ENCODE measurements at places on chromosomes 16 and 17.
A peak's percentile ranks its signal among the peaks of the same experiment; 100 is the strongest.

DNA sequence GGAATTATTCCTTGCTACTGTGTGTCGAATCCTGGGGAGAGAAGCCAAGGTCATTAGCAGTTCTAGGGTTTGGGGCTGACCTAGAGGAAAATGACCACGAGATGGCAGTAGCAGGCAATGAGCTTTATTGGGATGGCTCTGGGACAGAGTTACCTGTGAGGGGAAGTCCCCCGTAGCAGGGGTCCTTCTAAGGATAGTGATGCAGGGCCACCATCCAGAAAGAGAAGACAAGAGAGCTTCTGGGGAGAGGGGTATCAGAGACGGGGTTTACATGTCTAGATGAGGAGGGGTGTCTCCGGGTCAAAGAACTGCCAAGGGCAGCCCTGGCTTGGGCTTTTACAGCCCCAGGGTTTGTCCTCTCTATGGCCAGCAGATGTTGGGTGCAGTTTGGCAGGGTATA lies 6.4 kb upstream of the GGT6 start:
- DNase-seq, result peak; percentile 69

- DNase-seq, result no peak
These were observed 137.9 kb downstream of the FTO start for GRCh38 chr16:53841884-53842283.

- no peak for DNase-seq
These were observed 627.4 kb downstream of the KCNJ2 start for GRCh38 chr17:70796757-70797156.

DNA sequence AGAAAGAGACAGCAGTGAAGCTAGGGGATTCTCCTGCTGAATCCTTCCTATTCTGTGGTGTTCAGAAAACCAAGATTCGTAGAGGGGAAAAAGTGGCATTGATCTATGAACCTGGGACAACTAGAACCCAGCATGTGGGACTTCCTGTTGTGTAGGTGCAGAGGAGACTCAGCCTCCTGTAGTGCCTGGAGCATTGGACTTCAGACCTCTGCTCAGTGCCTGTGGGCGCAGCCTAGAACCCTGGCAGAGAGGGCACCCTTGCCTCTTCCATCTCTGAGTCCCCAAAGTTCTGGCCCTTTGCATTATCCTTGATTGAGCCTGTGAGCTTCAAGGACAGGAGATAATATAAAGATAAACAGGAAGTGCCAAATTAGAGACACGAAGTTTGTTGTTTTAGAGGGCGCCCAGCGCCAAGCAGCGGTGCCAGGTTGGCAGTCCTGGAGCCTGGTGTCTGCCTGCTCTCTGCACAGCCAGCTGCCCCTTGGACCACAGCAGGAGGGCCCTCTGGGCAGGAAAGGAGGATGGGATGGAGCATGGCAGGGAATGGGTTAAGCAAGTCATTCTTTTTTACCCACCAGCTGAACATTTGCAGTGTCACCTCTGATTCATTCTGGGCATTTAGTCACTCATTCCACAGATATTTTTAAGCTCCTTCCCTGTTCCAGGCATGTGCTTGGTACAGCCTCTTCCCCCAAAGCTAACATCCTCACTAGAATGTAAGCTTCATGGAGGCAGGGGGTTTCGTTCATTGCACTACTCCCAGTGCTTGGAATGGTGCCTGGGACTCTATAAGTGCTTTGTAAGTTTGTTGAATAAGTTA lies 11.9 kb upstream of the SP6 start:
- DNase-seq, result no peak

GRCh38 chr17:82204831-82205719 lies 7.6 kb downstream of the CCDC57 start:
- no peak for DNase-seq

DNA sequence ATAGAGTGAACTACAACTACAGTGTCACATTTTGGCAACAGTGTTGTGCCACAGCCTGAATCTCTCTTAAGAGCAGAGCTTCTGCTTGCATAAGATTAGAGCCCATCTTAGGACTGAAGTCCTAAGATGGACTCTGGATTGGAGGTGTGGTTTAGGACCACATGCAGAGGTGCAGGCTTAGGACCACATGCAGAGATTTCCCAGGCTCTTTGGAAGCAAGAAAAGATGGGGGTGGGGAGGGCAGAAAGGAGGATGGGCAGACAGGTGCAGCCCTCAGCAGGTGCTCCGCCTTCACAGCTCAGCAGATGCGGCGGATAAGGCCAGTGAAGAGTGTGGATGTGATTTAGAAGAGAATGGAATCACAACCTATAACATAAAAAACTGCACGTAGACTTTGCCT lies 128.7 kb downstream of the TANGO6 start:
- DNase-seq, result no peak

- DNase-seq, result no peak
These were observed 2.3 kb upstream of the PAQR4 start for GRCh38 chr16:2966808-2967191.

DNA sequence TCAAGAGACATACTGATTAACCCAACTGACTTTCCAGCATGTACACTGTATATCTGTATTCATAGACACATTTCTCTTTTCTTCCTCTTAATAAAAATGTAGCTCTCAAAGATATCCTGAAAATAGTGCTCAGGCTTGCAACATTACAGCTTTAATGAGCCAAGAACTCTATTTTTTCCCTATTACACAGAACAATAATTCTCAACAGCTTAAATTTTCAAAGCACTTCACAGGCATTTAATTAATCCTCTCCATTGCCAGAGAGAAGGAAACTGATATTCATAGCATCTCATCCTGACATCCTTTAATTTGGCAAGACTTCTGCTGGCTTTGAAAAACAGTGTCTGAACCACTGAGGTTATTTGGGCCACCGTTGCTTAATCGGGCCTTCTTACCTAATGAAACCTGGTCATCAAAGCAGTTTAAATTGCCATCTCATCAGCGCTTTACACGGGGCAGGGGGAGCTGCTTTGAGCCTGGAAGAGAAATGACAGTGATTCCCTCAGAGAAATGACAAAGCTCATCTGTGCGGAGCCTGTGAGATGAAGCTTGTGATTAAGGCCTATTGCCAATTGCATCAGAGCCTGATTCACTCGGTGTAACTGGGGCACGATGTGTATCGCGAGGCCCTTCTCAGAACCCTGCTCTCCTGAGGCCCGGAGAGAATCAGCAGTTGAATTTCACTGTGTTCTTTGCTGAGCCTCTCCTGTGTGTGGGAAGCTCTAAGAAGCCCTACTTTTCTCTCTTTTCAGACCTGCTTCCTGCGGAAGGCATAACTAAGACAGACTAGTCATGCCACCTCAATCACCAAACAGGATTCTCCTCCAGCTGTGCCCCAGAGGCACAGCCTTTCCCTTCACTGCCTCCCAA lies 8.5 kb upstream of the SIAH1 start:
- DNase-seq, result no peak

DNA sequence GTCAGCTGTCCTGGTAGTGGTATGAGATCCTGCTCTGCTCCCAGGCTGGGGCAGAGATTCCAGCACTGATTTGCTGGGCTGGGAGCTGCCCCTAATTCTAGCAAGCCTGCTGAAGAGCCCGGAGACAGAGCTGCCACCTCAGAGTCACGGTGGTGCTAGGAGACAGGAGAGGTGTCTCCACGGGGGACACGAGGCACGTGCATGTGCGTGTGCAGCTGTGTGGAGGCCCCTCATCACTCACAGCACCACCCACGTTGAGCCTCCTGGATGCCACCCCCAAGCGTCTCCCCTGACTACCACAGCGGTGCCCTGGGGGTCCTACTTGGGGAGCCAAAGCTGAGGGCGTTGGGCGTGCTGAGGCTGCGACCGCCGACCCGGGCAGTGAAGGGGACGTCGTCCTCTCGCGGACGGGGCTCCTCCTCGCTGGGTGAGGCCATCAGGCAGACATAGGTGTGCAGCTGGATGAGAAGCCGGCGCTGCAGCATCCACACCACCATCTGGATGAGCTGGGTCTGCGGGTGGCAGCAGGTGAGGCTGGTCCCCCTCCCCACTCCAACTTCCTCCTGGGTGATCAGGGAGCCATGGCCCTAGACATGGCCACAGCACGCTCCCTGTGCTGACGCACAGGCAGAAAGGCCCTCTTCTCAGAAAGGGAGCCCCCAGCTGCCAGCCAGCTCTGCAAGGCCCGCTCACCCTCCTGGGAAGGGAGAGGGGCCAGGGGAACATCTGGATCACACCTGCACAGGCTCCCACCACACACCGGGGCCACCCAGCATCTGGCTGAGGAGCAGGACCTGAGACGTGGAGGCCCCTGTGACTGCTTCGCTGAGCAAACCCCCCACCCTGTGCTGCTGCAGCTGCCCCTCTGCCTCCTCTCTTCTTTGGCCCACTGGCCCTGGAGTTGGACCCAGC lies 11.6 kb downstream of the MPG start:
- DNase-seq, result no peak

GRCh38 chr16:48131201-48131935 lies 24.4 kb downstream of the ABCC12 start:
- no peak for DNase-seq

DNA sequence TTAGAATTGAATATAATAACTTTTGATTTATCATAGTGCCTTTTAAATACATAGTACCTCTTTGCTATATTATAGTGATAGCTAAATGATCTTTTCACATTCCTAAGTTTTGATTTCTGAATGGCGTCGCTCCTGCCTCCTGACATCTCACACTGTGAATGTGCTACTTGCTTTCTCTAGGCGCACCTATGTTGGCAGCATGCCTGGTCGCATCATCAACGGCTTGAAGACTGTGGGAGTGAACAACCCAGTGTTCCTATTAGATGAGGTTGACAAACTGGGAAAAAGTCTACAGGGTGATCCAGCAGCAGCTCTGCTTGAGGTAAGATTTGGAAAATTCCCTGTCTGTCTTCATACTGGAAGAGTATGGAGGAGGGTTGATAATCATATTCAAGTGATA lies 29.8 kb upstream of the ABCC11 start:
- no peak for DNase-seq

- no peak for DNase-seq
These were observed 942 bp downstream of the LDAF1 start for GRCh38 chr16:21159281-21159951.

GRCh38 chr17:32120141-32120540 lies 22.2 kb upstream of the RHOT1 start:
- no peak for DNase-seq

DNA sequence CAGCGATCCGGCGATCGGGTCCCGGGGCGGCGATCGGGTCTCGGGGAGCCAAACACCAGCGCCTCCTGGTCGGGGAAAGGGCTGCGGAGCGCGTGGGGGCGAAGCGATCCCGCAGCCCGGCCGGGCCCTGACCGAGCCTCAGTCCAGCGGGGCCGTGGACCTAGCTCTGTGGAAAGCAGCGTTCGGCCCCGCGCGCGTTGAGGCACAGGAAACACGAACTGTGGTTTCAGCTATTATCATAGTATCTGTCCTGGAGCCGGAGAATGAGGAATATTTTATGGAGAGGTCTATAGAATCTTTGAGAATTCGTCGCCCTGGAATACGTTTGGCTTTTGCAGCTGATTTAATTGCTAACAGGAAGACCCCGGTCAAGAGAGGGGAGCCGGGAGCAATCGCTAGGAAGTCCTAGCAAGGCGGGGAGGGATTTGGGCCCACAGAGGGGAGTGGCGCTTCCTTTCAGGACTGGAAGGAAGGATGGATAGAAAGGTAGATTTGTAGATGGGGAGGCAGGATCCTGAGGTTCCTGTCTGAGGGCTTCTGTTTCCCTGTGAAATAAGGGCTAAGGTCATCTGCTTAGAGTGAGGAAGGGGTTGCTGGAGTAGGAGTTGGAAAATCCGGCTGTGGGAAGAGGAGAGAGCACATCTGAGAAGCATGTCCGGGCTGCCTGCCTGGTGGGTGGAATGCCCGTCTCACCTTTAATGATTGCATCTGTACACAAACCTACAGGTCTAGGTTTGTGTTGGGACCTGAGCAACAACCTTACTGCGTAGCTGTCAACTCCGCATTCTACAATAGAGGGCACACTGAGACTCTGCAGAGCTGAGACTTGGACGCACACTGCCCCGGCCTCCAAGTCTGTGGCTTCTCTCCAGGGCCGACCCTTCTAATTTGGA lies 770 bp downstream of the CCNF start:
- peak; percentile 54 for DNase-seq

DNA sequence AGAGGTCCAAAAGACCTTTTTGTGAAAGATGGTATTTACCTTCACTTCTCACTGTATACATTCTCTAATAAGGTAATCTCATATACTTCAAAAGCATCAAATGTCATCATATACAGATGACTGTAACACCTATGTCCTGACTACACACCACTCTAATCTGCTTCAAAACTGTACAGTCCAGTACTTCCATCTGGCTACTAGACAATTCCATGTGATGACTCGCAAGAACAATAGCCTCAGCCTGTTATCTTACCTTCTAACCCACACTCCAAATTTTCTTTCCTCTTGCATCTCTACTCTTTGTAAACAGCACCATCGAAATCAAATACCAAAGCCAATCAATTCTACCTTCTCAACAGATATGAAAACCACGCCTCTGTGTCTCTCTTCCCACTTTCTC lies 24.1 kb downstream of the MYO1D start:
- no peak for DNase-seq

DNA sequence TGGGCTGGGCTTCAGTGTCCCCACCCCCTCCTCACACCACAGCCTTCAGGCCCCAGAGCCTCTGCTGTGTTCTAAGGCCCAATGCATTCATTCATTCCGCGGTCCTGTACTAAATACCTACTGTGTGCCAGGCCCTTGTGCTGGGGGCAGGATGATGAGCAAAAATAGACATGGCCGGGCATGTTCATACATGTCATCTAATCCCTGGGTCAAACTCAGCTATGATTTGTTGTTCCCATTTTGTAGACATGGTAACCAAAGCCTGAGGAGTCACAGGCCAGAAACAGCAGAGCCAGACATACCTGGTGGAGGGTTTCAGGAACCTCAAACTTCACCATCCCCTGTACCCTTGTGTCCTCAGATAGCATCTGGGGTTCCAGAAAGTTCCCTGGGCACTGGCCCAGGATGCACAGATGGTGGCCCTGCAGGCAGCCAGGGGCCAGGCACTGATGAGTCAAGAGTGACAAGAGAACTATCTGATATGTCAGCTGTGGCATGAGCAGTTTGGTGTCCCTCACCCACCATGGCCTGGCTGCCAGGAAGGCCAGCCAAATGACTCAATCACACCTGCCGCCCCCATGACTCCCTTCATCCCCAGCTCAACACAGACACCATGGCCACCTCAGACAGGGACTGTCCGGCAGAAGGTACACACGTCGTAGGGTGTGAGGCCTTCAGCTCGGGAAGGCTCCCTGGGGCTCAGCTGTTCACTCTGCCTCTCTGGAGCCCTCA lies 2.7 kb upstream of the RRAD start:
- no peak for DNase-seq

All from HepG2 (cell line).